Spleen (tissue), 13 donors: ENCODE measurements at places on chromosomes 12 and 14. TPM values are rescaled to one million over a fixed set of nuclear protein-coding genes. Genes with fewer than 3 reads are reported as not detected.

SUOX gene
- polyA plus RNA-seq = 6.0 TPM

FSCB gene
- polyA plus RNA-seq = not detected

KERA gene
- polyA plus RNA-seq = not detected

GRCh38 chr12:120940799-120941198 is 36.6 kb upstream of the SPPL3 start:
- no peak for DNase-seq

DNA sequence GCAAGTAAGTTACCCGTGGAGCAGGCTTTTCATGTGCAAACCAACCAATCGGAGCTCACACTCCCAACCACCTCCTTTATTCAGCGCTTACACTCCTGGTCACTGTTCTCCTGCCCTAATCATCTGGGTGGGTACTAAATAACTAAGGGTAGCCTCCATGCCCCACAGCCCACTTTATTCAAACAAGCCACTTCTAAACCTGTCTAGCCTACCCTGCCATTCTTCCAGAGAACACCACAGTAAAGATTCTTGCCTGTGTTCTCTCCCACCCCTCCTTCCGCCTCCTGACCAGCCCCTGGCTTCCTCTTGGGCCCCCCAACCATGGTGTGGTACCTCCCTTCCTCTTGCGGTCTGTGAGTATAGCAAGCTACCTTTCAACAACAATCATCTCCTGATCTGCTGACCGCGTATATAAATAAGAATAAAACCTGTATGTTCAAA is 581.9 kb downstream of the VRK1 start:
- no peak for DNase-seq

- DNase-seq = peak; percentile 88
These were observed 685 bp upstream of the MYL6B start for GRCh38 chr12:56151672-56152131.

GRCh38 chr14:66015071-66015780 is 470.9 kb upstream of the CCDC196 start:
- DNase-seq = no peak

- DNase-seq = no peak
These were observed 6.6 kb upstream of the ITGA5 start for GRCh38 chr12:54425702-54426101.

DNA sequence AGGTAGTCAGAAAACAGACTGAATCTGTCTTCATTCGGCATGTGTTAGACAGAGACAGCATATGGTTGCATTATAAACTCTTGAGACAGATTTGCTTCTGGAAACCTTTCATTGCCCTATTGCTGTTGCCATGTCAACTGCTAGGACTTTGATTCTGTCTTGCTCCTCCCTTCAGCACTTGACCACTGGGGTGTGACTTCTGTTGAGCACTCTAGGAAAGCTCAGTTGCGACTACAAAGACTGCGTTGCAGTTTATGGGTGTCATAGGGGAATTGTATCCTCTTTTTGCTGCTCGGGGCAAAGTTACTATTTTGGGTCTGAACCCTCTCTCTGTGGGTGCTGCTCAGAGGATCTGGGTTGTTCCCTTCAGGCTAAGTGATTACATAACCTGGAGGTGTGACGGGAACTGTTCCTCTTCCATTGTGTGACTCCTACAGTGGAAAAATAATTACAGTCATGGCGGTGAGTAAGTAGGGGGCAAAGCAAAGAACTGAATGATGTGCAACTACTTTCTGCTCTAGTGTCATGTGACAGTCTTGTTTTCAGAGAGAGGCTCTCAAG is 44.3 kb upstream of the TRIM9 start:
- DNase-seq = no peak
